ENCODE measurements at places on chromosomes 11 and 22.

- DNase-seq, result no peak
Measured at GRCh38 chr22:40728731-40729189, 49.5 kb downstream of the MCHR1 start.

- no peak for DNase-seq
Measured at GRCh38 chr11:28110821-28111200, 2.6 kb downstream of the METTL15 start.

GRCh38 chr11:128694618-128695481 lies 978 bp downstream of the FLI1 start:
- no peak for DNase-seq

DNA sequence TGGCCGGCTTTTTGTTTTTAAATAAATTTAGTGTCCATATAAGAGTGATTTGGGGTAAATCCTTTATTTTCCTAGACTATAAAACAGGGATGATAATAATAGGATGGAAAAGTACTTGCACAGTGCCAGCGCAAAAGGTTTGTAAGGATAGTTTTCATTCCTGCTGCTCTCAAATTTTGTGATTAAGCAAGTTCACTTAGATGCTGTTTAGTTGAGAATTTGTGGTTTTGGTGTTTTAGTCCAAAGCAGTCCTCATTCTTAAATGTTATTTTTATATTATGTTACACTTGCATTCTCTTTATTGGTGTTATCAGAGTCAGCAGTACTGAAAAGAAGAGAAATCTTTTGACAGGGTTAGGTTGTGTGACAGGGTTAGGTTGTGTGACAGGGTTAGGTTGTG lies 47.9 kb downstream of the PPP6R3 start:
- DNase-seq, result no peak

DNA sequence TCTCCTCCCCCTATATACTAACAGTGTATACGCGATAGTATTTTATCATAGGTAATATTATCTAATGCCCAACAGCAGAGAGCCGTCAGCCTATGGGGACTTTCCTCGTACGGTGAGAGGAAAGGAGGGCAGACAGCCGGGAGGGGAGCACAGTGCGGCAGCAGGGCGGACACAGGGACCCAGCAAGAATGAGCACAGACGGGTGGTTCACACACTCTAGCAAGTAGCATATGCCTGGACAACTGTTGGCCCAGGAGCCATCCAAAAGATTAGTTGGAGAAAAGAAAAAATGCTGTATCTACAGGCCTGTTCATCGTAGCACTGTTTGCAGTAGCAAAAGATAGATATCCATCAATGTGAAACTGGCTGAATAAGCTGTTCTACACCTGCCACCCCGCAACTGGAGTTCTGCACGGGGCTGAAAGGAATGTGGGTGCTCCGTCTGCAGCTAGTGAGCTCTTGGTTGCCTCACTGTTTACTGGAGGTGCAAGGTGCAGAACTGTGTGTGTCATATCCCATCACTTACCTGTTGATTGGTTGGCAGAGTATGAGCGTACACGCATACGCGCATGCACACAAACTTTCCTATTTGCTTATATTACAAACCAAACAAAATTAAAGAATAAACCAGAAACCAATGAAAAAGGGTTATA lies 324.3 kb downstream of the TBC1D22A start:
- no peak for DNase-seq

DNA sequence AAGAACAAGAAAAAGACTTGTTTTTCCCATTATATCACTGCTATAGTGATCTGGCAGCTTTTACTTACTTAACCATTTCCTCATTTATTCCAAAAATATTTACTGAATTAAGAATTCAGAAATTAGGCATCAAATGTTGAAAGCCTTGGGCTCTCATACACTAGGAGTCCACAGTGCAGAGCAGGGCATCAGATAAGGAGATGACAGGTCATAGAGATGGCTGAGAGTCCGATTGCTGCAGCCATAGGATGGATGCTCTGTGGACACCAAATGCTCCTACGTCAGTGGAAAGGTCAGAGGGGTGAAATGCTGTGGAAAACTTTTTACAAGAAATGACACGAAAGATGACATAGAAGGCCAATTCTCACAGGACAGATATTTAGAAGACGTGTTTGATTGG lies 771.1 kb downstream of the LRRC4C start:
- DNase-seq, result no peak

DNA sequence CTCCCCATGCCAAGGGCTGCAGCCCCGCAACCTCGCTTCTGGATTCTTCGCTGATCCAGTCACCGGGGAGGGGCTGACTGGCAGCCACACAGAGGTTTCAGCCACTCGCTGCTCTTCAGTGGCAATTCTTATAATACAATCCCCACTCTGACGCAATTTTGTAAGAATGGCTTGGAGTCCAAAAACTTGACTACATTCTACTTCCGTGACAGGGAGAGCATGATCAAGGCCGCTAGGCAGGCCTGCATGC lies 14.9 kb downstream of the PPM1F start:
- DNase-seq, result peak; percentile 68

GRCh38 chr11:75602951-75603350 lies 40.9 kb downstream of the SERPINH1 start:
- no peak for DNase-seq

DNA sequence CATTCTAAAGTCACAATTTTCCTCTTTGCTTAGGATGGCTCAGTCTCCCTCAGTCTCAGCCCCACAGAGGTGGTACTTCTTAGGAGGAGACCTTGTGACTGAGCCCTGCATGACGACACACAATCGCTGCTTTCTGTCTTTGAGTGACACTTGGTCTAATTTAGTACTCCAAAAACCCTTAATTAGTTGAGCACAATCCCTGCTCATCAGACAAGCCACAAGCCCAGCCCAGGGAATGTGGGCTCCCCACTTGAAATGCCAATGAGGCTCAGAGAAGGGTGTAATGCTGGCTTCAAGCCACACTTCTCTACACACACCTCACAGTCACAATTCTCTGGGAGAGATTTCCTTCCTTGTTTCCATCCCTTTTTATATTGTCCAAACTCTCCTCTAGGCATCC lies 101.8 kb downstream of the FEZ1 start:
- no peak for DNase-seq

- no peak for DNase-seq
Measured at GRCh38 chr11:72690166-72690565, 15.9 kb upstream of the PDE2A start.

DNA sequence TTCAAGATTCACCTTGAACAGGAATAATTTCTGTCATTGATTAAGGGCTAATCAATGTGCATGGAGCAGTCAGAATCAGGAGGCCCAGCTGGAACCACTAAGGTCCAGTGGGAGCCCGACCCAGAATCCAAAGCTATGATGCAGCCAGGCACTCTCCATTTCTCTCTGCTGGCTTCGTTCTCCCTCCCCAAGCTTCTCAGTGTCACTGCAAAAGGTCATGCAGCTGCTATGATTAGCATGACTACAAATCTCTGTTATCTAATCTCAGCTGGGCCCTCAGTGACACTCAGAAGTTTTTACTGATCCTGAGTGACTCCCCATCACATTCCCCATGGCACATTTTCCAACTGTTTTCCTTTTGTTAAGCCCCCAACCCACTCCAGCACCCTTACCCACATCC lies 31.1 kb upstream of the PRSS23 start:
- no peak for DNase-seq

- peak; percentile 33 for DNase-seq
Measured at GRCh38 chr11:44203270-44204043, 106.5 kb downstream of the ALX4 start.

DNA sequence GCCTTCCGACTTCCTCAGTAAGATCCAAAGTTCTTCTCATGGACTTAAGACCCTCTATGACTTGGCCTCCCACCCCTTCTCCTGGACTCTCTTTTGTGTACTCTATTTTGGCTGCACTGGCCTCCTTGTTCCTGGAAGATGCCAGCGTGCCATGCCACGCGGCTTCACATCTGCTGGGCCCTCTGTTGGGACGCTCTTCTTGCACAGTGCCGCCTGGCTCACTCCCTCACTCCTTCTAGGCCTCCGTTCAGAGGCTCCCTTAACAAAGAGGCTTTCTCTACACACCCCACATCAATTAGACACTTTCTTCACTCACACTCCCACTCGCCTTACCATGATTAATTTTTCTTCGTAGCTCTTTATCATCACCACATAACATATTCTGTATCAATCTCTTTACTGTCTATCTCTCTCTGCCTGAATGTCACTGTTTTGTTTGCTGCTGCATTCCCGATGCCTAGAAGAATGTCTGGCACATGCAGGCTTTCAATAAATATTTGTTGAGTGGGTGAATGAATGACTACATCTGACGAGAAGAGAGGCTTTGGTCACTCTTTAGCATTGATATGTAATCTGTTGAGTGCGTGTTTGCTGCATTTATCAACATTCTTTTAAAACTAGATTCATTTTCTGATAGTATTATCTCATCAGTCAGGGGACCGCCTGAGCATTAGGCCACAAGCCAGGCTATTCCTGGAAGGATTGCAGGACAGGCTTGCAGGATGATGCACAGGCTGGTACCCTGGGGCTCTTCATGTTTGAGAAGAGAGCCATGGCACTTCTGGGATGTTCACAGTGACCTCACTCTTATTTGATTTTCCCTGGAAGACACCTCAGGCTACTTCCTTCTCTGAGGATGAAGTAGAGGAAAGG lies 60.6 kb upstream of the AMPD3 start:
- DNase-seq, result no peak

DNA sequence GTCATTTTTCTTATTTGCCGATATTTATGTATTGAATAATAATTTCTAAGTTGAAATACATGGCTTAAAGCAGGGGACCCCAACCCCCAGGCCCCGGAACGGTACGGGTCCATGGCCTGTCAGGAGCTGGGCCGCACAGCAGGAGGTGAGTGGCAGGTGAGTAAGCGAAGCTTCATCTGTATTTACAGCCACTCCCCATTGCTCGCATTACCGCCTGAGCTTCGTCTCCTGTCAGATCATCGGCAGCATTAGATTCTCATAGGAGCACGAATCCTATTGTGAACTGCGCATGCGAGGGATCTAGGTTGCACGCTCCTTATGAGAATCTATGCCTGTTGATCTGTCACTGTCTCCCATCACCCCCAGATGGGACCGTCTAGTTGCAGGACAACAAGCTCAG lies 4.5 kb downstream of the ZMAT5 start:
- DNase-seq, result no peak

DNA sequence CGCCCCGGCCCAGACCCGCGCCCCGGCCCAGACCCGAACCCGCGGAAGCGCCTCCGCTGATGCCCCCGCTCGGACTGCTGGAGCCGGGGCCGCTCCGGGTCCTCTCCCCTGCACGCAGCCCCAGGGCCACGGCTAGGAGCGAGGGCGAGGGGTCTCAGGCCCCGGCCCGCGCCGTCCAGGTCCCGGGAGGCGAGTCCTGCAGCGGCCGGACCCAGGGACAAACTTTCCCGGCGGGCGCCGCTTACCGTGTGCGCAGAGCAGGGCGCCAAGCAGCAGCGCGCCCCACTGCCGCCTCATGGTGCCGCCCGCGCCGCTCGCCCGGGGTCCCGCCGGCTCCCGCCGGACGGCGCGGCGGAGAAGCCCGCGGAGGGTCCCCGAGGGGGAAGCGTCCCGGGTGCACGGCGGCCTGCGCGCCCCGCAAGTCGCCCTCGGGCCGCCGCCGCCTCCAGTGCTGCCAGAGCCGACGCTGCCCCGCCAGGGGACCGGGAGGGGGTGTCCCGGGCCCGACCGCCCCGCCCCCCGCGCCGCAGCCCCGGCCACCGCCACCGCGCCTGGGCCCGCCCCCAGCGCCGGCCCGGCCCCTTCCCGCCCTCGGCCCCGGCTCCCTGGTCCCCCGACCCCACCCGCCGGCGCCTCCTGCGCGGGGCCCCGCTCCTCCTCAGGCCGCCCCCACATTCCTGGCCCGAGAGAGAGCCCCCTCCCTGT lies at the start of gene LRP4:
Gene LRP4 (minus strand): TSS at position 468 of the 705 bp plus-strand sequence. CDS start 171 bp downstream, at position 297.
- peak; percentile 42 for DNase-seq

DNA sequence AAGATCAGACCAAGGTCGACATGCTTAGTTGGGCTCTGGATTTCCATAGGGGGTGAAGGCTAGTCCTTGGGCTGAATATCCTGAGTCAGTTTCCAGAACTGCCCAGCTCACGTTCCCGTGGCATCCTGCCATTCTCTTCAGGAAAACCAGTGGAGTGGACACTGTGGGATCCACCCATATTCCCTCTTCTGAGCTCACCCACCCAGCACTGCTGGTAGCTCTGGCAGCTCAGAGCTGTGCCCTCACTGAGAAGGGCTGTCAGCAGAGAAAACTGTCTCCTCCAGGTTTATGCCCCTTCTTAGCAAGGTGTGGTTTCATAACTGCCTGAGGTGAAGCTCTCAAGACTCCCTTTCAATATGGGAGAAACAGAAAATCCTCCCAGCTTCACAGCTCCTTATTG lies 111.7 kb downstream of the GGTLC2 start:
- DNase-seq, result no peak

Measured in heart right ventricle (tissue), 16 donors.